Esophagus mucosa (tissue), 1 donor: ENCODE measurements at places on chromosomes 5 and 9. TPM values are rescaled to one million over a fixed set of nuclear protein-coding genes. Genes with fewer than 3 reads are reported as not detected.

PHPT1 gene
- 74.4 TPM for total RNA-seq

ACTBL2 gene
- total RNA-seq = not detected

DNA sequence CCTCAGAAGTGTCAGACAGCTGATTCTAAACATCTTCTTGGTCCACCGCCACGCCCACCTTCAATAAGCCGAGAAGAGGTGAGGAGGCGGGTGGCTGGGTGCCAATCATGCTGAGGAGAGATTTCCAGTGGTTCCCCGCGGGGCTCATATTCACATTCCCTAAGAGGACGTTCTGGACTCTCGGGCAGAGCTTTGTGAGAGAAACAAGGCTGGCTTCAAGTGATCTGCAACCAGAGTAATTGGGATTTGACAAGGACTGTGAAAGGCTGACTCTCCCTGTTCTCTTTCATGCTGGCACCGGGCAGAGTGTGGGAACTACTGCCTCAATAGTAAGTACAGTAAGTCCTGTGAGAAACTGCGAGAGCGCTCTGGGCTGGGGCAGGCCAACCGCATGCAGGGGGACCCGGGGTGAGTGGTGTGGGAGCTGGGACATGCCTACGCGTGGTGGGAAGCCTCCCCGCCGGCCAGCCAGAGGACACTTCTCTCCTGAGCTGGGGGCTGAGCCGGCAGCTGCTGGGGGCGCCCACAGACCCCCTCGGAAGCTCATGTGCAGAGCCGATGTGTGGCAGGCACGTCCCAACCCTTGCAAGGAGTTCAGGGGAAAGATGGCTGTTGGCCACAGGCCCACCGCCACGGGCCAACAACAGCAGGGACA lies 110.9 kb downstream of the LIFR start:
- ATAC-seq = peak; percentile 12

DNA sequence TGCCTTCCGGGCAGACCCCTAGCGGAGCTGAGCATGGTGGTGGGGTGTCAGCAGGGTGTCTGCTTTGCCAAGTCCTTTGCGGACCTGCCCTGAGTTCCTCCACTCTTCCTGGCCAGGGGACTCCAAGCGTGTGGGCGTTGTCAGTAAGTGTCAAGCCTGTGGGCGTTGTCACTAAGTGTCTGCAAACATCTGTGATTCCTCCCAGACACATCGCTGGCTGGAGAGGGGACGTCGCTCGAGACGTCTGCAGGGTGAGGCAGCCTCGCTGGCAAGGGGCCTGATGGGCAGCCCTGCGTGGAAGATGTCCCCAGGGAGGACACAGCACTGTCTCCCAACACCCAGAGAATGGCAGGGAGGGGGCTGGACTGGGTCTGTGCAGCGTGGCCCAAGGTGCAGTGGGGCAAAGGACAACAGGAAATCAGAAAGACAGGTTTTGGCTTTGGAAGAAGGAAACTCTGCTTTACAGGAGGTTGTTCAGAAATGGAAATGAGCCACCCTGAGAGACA lies 28.8 kb downstream of the ADAMTSL2 start:
- ATAC-seq = no peak

GRCh38 chr9:33277484-33277883 lies 12.6 kb downstream of the CHMP5 start:
- no peak for ATAC-seq
